ENCODE measurements at places on chromosomes 12 and 14. TPM values are rescaled to one million over a fixed set of nuclear protein-coding genes. Genes with fewer than 3 reads are reported as not detected.

Gene IQSEC3
- not detected for total RNA-seq

DNA sequence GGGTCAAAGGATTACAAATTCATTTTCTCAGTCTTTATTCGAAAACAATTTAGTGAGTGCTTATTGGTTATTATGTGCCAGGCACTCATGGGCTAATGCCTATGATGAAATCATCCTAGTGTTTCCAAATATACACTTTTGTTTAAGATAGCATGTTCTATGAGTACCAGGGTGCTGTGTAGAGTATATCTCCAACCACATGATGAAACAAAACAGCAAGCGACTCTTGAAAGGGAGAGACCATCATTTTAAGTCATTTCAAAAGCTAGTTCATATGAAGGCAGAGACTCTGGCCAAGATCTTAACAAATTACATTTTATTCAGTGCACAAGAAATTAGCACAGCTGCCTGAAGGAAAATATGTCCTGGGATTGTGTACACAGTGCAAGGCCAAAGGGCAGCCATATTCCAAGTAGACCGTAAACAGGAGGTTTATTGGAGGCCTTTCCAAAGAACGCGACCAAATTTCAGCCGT is 204.2 kb downstream of the EFCAB11 start:
- no peak for DNase-seq
- H3K4me1 ChIP-seq, result peaks cover 7% of the 10 kb centered on the region
- H3K27ac ChIP-seq, result no peak overlapping the region
- H3K27me3 ChIP-seq, result no peaks in the 10 kb centered on the region
- no peaks in the 10 kb centered on the region for H3K36me3 ChIP-seq
- no peak overlapping the region for H3K4me3 ChIP-seq

DNA sequence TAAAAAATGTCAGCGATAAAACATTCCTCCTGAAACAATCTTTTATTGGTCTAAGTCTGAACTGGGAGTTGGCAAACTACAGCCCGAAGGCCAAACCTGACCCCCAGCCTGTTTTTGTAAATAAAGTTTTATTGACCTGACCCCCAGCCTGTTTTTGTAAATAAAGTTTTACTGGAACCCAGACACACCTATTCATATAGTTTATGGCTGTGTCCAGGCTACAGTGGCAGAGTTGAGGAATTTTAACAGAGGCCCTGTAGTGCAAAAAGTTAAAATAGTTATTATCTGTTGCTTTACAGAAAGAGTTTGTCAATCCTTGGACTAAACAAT is 12.1 kb upstream of the SCARB1 start:
- H3K4me3 ChIP-seq, result no peak overlapping the region
- peak; percentile 60 for DNase-seq
- H3K27ac ChIP-seq, result no peak overlapping the region

Gene NUAK1
- total RNA-seq, result 21.7 TPM

Gene RNASE7
- total RNA-seq, result not detected

DNA sequence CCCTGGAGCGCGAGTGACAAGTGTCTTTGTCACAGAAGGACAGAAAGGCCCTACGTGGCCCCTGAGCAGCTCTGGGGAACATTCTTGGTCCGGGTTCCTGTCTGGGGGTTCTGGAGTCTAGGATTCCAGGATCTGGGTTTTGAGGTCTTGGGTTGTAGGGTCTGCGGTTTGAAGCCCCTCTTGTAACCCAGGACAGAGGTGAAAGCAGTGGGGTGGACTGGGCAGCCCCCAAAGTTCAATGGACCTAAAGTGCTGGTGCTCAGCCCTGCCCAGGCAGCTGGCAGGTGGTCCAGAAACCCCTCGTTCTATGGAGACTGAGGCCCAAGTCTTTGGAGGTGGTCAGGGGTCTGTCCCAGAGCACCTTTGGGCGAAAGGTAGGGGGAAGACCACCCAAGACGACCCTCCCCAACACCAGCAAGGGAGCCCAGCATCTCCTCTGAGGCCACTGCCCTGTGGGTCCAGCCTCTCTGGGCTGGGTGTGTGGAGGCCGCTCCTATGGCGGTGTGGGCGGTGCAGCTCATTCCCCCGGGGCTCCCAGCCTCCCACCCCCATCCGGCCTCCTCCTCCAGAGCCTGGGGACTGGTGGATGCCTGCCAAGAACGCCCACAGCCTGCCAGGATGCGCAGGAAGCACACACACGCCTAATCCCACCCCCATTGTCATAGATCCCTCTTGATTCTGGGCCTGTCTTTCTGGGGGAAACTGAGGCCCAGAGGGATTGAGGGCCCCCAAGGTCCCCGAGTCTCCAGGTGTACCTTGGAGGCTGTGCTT is 30.2 kb upstream of the ANKRD9 start:
- peak; percentile 88 for DNase-seq
- H3K27me3 ChIP-seq, result peaks cover 16% of the 10 kb centered on the region
- no peaks in the 10 kb centered on the region for H3K36me3 ChIP-seq
- H3K4me1 ChIP-seq, result peaks cover 4% of the 10 kb centered on the region

DNA sequence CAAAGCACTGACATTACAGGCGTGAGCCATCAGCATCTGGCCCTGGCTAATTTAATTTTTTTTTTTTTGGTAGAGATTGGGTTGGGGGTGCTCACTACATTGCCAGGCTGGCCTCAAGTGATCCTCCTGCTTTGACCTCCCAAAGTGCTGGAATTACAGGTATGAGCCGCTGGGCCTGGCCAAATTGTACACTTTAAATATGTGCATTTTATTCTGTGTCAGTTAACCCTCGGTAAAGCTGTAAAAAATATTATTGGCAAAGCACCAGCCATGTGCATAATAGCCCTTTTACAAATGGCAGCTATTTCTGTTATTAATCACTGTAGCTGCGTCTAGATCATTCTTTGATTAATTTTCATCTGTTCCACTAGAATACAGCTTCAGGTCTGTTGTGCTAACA is 12.0 kb downstream of the TMEM119 start:
- no peaks in the 10 kb centered on the region for H3K36me3 ChIP-seq
- no peak overlapping the region for H3K27ac ChIP-seq
- no peak overlapping the region for H3K4me3 ChIP-seq
- DNase-seq, result no peak
- no peaks in the 10 kb centered on the region for H3K27me3 ChIP-seq
- H3K4me1 ChIP-seq, result no peaks in the 10 kb centered on the region

- peak overlapping the region; percentile 74 for H3K4me3 ChIP-seq
- no peaks in the 10 kb centered on the region for H3K36me3 ChIP-seq
- peaks cover 69% of the 10 kb centered on the region for H3K4me1 ChIP-seq
- peak overlapping the region; percentile 87 for H3K27ac ChIP-seq
Measured at GRCh38 chr12:57896115-57896433, 45.3 kb upstream of the ATP23 start.

DNA sequence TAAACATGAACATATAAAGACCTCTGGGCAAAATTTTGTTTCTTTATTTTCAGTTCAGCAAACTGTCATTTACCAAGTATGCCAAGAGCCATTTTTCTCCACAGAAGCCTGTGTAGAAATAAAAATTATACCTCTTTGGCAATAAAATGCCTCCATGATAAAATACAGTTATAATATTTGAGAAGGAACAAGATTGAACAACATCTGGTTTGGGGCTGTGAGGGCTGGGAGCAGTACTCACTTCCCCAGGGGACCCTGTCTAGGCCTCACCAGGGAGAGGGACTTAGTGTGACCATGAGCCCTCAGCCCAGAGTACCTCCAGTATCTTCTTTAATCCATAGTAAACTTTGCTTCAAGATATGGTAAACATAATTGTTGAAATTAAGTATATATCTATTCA is 65.1 kb downstream of the DAAM1 start:
- no peaks in the 10 kb centered on the region for H3K27me3 ChIP-seq
- no peak for DNase-seq
- H3K4me3 ChIP-seq, result no peak overlapping the region
- peaks cover 40% of the 10 kb centered on the region for H3K4me1 ChIP-seq

Gene ERP27
- not detected for total RNA-seq

DNA sequence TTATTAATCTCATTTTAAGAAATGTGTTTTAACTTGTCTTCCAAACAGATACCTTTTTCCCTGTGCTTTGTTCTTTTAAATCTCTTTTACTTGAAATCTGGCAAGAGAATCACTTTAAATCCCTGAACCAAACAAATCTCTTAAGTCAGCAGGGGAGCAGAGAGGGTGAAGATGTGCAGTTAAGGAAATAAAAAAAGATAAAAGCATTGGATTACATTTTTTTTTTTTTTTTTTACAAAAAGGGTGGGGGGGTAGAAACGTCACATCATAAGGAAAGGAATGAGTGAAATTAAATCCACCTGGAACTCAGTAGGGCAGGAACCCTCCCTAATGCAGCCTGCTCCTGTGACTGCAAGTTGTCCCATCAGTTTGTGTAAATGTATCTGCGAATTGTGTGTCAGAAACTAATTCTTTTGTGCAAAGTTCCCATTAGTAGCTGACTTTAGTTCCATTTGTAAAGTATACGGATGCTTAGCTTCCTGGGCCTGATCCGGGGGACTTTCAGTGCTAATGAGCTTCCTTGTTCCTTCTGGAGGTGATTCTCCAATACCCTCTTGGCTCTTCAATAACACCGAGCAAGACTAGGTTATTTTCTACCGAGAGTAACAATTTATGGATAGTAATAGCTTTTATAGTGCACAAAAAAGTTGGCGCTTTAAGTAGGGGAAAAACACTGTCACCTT is 1.5 kb downstream of the TTC6 start:
- H3K4me3 ChIP-seq, result no peak overlapping the region
- peak; percentile 42 for DNase-seq
- H3K36me3 ChIP-seq, result no peaks in the 10 kb centered on the region

Gene IL22
- not detected for total RNA-seq

DNA sequence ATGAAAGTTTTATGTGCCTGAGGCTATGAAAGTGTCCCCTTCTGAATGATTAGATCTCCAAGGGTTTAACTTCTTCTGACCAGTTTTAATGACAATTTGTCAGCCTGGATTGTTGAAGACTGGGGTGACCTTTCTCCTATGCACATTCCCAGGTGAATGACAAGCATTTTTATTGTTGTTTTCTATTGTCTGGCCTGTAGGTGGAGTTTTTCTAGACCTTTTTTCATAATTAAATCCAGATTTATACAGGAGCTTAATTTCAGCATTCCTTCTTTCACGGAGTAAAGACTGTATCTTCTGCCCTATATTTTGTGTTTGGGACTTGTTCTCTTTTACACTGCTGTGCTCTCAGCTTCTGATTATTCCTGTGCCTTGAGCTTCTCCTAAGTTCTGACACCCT is 125.0 kb upstream of the FAR2 start:
- H3K27me3 ChIP-seq, result no peaks in the 10 kb centered on the region
- H3K27ac ChIP-seq, result no peak overlapping the region
- no peak for DNase-seq
- H3K36me3 ChIP-seq, result no peaks in the 10 kb centered on the region
- no peak overlapping the region for H3K4me3 ChIP-seq

DNA sequence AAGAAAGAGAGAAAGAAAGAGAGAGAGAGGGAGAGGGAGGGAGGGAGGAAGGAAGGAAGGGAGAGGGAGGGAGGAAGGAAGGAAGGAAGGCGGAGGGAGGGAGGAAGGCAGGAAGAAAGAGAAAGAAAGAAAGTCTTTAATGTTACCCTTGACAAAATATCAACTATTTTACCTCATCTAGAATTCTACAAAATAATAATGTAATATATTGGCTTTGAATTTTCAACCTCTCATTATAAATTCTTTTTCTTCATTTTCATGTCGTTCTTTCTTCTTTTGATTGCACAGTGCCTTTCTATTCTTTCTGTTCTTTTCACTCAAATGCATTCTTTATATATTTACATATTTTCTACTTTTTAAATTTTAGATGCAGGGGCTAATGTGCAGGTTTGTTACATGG is 59.5 kb upstream of the GARIN2 start:
- no peak for DNase-seq
- H3K4me3 ChIP-seq, result no peak overlapping the region
- H3K27me3 ChIP-seq, result no peaks in the 10 kb centered on the region
- no peak overlapping the region for H3K27ac ChIP-seq
- H3K36me3 ChIP-seq, result no peaks in the 10 kb centered on the region

Gene PTGR2
- 6.5 TPM for total RNA-seq

DNA sequence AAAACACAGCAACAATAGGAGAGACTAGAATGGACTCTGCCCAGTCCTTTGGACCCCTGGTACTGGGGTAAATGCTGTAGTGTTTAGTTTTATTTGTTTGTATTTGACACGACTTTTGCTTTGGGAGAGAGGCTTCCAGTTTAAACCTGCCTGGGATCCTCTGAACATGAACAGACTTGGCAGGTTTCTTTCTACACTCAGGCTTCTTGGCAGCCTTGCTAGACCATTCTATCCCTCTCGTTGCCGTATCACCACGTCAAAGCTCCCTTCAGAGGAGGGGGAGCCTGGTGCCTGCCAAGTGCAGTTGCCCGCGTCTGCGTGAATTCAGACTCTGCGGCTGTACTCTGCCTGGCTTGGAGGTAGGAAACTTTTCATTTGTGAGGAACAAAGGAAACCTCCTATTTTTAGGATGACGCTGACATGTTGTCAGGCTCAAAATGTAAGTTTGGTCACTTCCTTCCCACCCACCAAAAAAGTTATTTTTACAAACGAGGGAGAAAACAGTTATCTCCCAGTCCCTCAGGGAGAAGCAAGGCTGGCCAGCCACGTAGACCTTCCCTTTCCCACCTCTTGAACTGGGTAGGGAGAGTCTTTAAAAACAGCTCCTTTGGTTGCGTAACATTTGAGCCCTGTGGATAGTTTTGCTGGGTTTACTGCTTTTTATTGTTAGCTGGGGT is 25.9 kb downstream of the CD9 start:
- H3K27ac ChIP-seq, result peak overlapping the region; percentile 82
- no peaks in the 10 kb centered on the region for H3K36me3 ChIP-seq
- peaks cover 47% of the 10 kb centered on the region for H3K4me1 ChIP-seq

- H3K27ac ChIP-seq, result peak overlapping the region; percentile 93
- peaks cover 67% of the 10 kb centered on the region for H3K4me1 ChIP-seq
- H3K4me3 ChIP-seq, result no peak overlapping the region
- no peaks in the 10 kb centered on the region for H3K27me3 ChIP-seq
- H3K36me3 ChIP-seq, result peaks cover 28% of the 10 kb centered on the region
Measured at GRCh38 chr14:50772412-50772811, 58.5 kb downstream of the NIN start.

Gene P2RX2
- not detected for total RNA-seq

DNA sequence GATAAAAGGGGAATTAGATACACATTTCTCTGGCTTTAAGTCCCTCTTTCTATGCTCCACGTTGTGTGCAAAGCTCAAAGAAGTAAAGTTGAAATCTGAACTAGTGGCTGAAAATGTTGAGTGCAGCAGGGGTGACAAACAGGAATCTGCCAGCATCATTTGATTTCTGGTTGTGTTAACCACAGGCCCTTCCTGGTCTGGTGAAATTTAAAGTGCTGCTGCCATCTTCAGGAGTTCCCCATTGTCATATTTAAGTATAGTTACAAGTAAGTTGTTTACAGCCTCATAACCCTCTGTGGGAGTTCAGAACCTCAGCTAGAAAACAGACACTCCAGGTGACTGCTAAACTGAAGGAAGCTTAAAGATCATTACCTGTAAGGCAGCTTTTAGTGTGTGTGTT is 90.9 kb upstream of the CCDC196 start:
- H3K4me3 ChIP-seq, result no peak overlapping the region
- H3K36me3 ChIP-seq, result no peaks in the 10 kb centered on the region
- H3K27ac ChIP-seq, result no peak overlapping the region
- DNase-seq, result no peak

GRCh38 chr12:132146772-132147422 is 2.6 kb downstream of the NOC4L start:
- peaks cover 4% of the 10 kb centered on the region for H3K36me3 ChIP-seq
- no peaks in the 10 kb centered on the region for H3K27me3 ChIP-seq
- H3K4me1 ChIP-seq, result peaks cover 16% of the 10 kb centered on the region
- H3K27ac ChIP-seq, result no peak overlapping the region

Gene DDIT3
- total RNA-seq, result 136 TPM

Gene GPR68
- 8.5 TPM for total RNA-seq
